DND-41 (cell line): ENCODE measurements at places on chromosomes 16 and 17.

DNA sequence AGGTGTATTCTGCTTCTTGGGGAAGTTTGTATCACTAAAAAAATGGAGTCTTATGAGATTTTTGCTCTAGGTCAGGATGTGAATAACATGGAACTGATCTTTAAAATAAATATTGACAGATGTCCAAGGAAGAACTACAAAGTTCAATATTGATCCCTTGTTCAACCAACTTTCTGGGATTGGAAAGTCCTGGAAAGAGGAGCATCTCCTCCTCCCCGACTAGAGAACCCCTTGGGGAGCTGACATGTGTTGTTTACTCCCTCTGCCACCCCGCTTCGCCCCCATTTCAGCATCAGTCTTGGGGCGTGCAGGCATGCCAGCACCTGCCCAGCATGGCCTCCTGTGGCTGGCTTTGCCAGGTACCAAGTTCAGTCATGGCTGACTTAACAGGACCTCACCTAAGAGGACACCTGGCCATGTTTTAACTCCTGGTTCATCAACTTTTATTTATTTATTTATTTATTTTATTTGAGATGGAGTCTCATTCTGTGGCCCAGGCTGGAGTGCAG is 33.8 kb downstream of the PMFBP1 start:
- DNase-seq = no peak

DNA sequence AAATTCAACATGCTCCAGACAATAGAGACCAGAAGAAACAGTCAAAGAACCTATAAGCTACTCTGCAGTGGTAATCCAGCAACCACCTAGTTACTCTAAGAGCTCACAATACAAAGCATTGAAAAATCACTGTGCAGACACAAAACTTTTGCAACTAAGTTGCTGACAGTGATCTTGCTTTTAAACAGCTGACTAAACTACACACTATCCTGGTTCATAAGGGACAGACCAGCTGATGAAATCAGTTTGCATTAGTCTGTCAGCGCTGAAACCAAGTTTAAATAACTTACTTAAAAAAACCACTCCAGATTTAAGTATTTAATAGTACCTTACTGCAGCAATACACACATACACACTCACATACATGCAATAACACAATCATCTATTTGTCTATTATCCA is 4.6 kb downstream of the VEZF1 start:
- no peak for DNase-seq

DNA sequence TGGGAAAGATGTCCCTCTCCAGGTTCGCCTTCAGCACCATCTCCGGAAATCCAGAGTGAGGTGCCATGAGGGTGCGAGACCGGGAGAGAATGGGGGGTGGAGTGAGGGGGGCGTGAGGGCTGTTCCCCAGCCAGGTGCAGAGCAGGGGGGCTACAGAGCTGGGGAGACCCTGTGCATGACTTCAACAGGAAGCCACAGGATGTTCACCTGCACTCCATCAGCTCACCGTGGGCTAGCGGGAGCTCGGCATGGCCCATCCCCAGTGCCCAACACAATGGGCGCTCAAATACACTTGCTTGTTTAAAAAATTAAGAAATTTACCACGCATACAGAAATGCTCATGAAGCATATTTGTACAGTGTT is 27.7 kb downstream of the TMEM235 start:
- DNase-seq = peak; percentile 42

GRCh38 chr16:73151941-73152340 is 104.0 kb upstream of the ZFHX3 start:
- DNase-seq = no peak

GRCh38 chr16:13435415-13435814 is 484.5 kb upstream of the ERCC4 start:
- DNase-seq = no peak

- no peak for DNase-seq
Measured at GRCh38 chr17:20022701-20023100, 13.5 kb downstream of the SPECC1 start.

DNA sequence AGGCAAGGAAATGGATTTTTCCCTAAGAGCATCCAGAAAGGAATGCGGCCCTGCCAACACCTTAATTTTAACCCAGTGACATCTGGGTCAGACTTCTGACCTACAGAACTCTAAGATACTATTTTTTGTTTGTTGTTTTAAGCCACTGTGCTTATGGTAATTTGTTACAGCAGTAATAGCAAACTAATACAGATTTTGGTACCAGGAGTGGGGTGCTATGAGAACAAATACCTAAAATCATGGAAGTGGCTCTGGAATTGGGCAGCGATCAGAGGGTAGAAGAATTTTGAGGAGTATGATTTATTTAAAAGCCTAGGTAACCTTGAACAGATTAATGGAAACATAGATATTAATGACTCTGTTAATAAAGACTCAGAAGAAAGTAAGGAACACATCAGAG is 208.2 kb downstream of the ZNF423 start:
- no peak for DNase-seq

DNA sequence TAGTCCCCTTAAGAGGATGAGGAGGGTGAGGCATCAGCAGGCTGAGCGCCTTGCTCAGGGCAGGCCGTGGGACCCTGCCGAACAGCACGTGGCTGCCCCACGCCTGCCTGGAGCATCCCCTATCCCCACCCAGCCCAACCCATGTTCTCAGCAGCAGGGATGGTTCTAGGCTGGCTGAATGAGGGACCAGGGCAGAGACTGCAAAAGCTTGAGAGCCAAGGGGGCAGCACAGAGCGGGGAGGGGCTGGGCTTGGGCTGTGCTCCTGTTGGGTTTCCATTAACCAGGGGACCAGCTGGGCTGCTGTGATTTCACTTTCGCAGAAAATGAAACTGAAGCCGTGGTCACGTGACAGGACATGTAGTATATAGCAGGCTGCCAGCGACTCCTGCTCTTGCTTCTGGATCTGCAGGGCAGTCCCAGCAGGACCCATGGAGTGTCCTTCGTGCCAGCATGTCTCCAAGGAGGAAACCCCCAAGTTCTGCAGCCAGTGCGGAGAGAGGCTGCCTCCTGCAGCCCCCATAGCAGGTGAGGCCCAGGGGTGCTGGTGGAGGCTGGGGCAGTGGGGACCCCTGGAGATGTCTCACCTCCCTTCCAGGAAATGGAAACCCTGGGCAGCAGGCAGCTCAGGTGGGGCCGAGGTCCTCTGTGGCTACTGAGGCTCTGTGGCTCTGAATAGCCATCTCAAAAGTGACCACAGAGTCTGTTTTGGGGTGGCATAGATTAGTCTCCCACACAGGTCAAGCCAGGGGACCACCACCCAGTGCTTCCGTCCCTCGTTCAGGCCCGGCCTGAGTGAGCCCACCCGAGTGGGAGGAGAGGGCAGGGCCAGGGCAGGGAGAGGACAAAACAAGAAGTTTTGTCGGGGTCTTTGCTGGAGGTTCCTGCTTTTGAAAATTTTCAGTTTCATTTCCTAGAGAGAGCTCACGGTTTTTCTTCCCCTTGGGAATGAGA is 2.9 kb downstream of the RNF213 start:
- peak; percentile 95 for DNase-seq

DNA sequence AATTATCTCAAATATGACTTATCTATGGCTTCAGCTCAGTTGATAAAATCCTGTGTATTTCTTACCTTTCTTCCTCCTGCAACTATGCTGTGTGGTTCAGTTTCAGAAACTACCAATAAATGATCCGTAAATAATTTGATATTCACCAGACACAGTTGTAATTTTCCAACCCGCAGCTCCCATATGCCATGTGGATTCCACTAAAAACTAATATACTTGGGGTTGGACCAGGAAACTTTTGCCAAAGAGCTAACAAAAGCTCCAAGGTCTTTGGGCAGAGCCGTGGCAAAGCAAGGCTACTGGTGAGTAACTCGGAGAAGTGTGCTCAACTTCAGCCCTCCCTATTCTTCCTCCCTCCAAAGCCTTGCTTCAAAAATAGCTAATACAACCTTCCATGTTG is 2.3 kb upstream of the CHST6 start:
- no peak for DNase-seq
